Central memory CD8-positive, alpha-beta T cell (primary cell): ENCODE measurements at places on chromosomes 5 and 9.

DNA sequence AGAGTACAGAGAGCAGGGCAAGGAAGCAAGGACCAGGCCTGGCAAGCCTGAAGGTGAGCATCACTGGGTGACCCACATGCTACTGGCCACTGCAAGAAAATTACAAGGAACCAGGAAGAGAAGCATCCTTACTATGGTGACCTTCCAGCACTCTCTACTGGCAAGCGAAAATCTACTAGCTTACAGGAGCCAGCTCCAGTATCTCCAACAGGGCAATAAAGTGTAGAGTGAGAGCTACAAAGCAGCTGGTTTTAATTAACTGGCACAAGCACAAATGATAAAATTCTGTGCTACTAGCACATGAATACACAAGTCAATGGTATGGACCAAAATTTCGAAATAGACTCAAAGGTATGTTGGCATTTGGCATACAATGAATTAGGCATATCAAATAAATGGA, 113.3 kb upstream of the CAST start:
- H3K27me3 ChIP-seq = peaks cover 43% of the 10 kb centered on the region
- H3K4me3 ChIP-seq = no peak overlapping the region
- no peaks in the 10 kb centered on the region for H3K36me3 ChIP-seq
- H3K4me1 ChIP-seq = no peaks in the 10 kb centered on the region
- H3K27ac ChIP-seq = no peak overlapping the region

GRCh38 chr5:119289438-119290044, 66.3 kb upstream of the TNFAIP8 start:
- H3K4me3 ChIP-seq = peak overlapping the region; percentile 55
- peak overlapping the region; percentile 96 for H3K27ac ChIP-seq
- H3K4me1 ChIP-seq = peaks cover 80% of the 10 kb centered on the region
- DNase-seq = no peak

- H3K36me3 ChIP-seq = peaks cover 4% of the 10 kb centered on the region
- no peak overlapping the region for H3K4me3 ChIP-seq
- no peaks in the 10 kb centered on the region for H3K4me1 ChIP-seq
- no peak for DNase-seq
These were observed 2.6 kb upstream of the TXNDC8 start for GRCh38 chr9:110340306-110340705.

DNA sequence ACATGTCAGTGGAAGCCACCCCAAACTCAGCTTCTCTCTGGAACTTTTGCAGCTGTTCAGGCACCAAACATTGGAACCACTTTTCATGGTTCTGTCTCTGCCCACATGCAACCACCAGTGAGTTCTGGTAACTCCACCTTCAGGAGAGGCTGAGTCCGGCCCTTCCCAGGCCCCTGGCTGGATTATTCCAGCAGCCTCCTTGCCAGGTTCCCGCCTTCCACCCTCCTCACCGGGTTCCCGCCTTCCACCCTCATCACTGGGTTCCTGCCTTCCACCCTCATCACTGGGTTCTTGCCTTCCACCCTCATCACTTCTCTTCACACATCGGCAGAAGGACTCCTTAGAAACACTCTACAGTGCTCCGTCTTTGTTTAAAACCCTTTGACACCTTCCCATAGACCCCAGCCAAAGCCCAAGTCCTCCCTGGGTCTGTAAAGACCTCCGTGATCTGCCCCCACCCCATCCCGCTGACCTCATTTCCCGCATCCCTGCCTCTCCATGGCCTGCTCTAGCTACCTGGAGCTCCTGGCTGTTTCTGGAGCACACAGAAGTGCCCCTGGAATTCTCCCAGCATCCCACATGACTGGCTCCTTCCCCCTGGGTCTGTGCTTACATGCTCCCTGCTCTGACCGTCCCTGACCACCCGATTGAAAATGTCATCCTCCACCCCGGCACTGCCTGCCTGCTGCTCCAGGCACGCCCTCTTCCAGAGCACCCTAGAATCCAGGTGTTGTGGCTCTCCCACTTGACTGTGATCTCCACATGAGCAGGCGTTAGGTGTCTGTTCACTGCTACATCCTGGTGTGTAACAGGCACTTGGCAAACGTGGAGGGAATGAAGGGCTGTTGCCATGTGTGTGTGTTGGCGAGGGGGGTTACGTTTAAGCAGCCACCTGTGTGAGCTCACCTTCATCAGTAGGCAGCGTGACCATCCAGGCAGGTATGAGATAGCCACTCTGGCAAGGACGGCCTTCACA, 17.7 kb downstream of the ROPN1L start:
- no peak overlapping the region for H3K4me3 ChIP-seq
- H3K27me3 ChIP-seq = peaks cover 13% of the 10 kb centered on the region
- H3K36me3 ChIP-seq = no peaks in the 10 kb centered on the region
- peaks cover 6% of the 10 kb centered on the region for H3K4me1 ChIP-seq

DNA sequence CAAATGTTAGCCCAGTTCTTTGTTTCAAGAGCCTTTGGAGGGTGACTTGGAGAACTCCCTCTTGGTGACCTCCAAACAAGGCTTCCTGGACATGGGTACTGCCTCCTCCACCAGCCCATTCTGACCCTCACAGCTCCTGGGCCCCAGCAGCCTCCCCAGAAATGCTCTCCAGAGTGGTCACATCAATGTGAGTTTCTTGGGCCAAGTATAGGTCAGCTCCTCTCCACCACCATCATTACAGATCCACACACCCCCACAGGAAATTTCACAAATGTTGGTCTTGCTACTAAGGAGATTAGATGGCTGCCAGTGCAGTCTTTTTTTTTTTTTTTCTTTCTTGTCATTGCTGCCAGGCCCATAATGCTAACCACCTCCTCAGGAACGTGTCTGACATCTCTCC, 410.7 kb downstream of the DTWD2 start:
- no peak for DNase-seq
- no peaks in the 10 kb centered on the region for H3K36me3 ChIP-seq
- no peak overlapping the region for H3K4me3 ChIP-seq
- H3K27me3 ChIP-seq = no peaks in the 10 kb centered on the region

DNA sequence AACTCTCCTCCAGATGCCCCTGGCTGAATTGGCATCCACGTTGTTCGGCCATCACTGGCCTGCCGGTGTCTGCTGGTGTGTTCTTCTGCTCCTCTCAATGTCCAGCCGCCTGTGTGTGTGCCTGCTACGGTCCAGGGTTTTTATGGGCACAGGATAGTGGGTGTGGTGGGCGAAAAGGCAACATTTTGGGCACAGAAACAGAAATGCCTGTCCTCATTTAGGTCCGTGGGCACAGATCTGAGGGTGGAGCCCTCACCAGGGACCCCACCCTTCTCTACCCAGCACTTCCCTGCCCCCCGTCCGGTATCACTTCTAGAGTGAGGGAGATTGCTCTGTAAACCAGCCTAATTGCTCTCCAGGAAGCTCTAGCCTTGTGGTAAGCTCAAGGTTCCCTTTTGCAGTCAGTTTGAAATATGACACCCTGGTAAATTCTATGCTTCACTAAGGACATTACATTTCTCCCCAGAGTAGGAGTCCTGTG, 410.1 kb downstream of the MAT2B start:
- no peaks in the 10 kb centered on the region for H3K27me3 ChIP-seq
- no peak overlapping the region for H3K4me3 ChIP-seq
- DNase-seq = no peak

- H3K27me3 ChIP-seq = peaks cover 26% of the 10 kb centered on the region
- no peak overlapping the region for H3K27ac ChIP-seq
- H3K36me3 ChIP-seq = no peaks in the 10 kb centered on the region
- DNase-seq = no peak
These were observed 11.8 kb downstream of the HK3 start for GRCh38 chr5:176887252-176887849.

GRCh38 chr5:84382363-84383295, 2.1 kb downstream of the EDIL3 start:
- H3K36me3 ChIP-seq = no peaks in the 10 kb centered on the region
- no peak overlapping the region for H3K27ac ChIP-seq
- no peaks in the 10 kb centered on the region for H3K4me1 ChIP-seq
- peaks cover 42% of the 10 kb centered on the region for H3K27me3 ChIP-seq

DNA sequence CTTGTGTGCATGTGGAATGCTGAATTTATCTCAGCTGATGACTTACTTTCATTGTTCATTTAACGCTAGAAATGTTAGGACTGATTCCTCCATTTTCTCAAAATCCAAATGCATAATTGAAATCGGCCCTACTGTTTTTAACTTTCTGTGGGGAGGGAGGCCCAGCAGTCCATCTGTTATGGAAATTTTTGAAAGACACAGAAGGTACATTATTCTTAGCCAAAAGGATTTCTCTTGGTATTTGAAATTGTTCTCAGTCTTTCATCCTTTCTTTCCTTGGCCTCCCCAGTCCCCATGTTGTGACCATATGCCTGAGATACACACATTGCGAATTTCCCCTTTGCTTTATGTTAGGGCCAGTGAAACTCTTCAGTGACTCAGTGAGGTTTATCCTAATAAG, 549.9 kb downstream of the IRX1 start:
- H3K4me3 ChIP-seq = no peak overlapping the region
- H3K27ac ChIP-seq = no peak overlapping the region
- no peaks in the 10 kb centered on the region for H3K27me3 ChIP-seq
- no peaks in the 10 kb centered on the region for H3K4me1 ChIP-seq

DNA sequence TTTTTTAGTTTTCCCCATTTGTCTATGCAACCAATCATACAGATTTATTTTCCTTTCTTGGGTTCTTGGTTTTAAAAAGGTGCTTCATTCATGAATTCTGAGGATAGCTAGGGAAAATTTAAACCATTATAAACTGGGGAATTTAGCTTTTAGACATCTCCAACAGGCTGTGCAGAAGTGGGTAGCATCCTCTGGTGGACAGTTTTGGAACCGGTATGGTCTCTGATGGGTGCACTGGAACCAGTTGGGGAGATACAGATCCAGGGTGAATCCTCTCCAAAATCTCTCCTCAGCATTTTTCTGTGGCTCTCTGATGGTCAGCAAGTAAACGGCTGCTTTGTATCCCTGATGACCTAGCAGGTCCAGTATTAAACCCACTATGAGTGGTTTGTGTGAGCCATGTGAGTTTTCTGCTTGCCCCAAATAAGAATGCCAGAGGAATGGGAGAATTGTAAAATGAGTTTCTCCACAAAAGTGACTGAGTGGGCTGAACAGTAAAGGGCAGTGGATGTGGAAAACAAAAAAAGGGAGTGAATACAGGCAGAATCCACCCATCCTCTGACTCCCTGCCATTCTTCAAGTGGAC, 9.1 kb upstream of the DNAJC25 start:
- H3K27me3 ChIP-seq = peaks cover 10% of the 10 kb centered on the region
- H3K27ac ChIP-seq = no peak overlapping the region
- H3K36me3 ChIP-seq = no peaks in the 10 kb centered on the region
- DNase-seq = no peak

- no peaks in the 10 kb centered on the region for H3K27me3 ChIP-seq
- no peaks in the 10 kb centered on the region for H3K4me1 ChIP-seq
- no peak overlapping the region for H3K4me3 ChIP-seq
- H3K27ac ChIP-seq = no peak overlapping the region
These were observed 284.1 kb downstream of the HCN1 start for GRCh38 chr5:45411971-45412612.

DNA sequence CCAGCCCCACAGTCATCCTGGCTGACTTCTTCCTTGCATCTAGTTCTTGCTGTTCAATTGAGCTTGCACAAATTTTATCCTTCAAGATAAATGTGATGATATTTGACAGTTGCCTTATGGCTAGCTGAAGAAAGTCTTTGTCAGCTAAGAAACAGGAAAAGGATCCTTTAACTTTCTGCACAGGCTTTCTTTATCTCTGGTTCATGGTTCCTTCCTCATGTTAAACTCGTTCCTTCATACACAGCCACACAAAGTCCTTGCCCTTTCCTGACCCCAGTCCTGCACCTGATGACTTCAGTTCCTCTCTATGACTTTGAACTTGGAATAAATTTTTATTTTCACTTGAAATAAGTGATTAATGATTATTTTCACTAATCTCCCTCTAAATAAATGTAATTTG, 132.5 kb upstream of the PRSS3 start:
- no peak for DNase-seq
- H3K27me3 ChIP-seq = peaks cover 30% of the 10 kb centered on the region
- no peak overlapping the region for H3K4me3 ChIP-seq
- no peak overlapping the region for H3K27ac ChIP-seq

- peaks cover 9% of the 10 kb centered on the region for H3K36me3 ChIP-seq
- no peak for DNase-seq
- H3K4me3 ChIP-seq = no peak overlapping the region
- H3K4me1 ChIP-seq = peaks cover 14% of the 10 kb centered on the region
These were observed 53.2 kb upstream of the NCS1 start for GRCh38 chr9:130118841-130119518.

DNA sequence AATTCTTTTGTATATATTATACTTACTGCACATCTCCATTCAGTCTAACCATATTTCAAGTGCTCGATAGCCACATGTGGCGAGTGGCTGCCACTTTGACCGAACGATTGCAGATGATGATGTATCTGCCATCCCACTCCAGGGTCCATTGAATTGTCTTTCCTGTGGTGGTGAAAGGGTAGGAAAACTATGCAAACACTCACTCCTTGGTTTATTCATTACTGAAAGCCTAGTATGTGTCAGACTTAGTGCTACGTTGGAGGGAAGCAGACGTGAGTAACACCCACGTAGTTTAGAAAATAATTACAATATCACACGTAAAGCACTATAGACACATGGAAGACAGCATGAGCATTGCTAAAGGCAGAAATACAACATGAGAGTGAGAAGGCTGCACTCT, 353.7 kb downstream of the CSNK1G3 start:
- no peaks in the 10 kb centered on the region for H3K36me3 ChIP-seq
- no peak for DNase-seq
- H3K27me3 ChIP-seq = no peaks in the 10 kb centered on the region

GRCh38 chr5:177309351-177310191, 2.1 kb downstream of the MXD3 start:
- peak; percentile 48 for DNase-seq
- no peak overlapping the region for H3K27ac ChIP-seq
- H3K4me3 ChIP-seq = peak overlapping the region; percentile 44
- H3K27me3 ChIP-seq = no peaks in the 10 kb centered on the region
- H3K4me1 ChIP-seq = peaks cover 53% of the 10 kb centered on the region

DNA sequence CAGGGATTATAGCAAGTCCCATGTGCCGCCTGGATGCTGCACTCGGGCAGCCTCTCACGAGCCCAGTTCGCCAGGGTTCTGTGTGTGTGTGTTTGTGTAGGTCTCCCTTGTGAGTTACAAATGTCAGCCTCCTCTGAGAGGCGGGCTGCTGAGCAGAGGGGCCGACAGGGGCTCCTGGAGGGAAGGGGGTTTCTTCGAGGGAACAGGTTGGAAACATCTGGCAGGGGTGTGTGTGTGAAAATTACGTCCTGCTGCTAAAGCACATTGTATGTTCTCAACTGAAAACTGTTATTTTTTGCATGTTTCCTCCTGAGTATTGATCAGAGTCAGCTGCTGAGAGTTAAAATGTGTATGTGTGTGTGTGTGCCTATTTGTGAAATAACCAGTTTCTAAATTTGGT, 9.7 kb downstream of the GALNT10 start:
- H3K4me3 ChIP-seq = no peak overlapping the region
- peaks cover 7% of the 10 kb centered on the region for H3K36me3 ChIP-seq
- H3K27me3 ChIP-seq = no peaks in the 10 kb centered on the region
- no peak for DNase-seq

- no peaks in the 10 kb centered on the region for H3K36me3 ChIP-seq
- H3K27me3 ChIP-seq = peaks cover 14% of the 10 kb centered on the region
- H3K27ac ChIP-seq = no peak overlapping the region
These were observed 70.4 kb upstream of the CTSV start for GRCh38 chr9:97109194-97109811.

- peaks cover 27% of the 10 kb centered on the region for H3K27me3 ChIP-seq
- H3K27ac ChIP-seq = no peak overlapping the region
- H3K36me3 ChIP-seq = no peaks in the 10 kb centered on the region
- H3K4me3 ChIP-seq = no peak overlapping the region
These were observed 173.0 kb upstream of the DAPK1 start for GRCh38 chr9:87324613-87325194.
